ENCODE measurements at places on chromosomes 4 and X.

GRCh38 chr4:22573641-22574040 lies 57.8 kb upstream of the ADGRA3 start:
- DNase-seq, result no peak

DNA sequence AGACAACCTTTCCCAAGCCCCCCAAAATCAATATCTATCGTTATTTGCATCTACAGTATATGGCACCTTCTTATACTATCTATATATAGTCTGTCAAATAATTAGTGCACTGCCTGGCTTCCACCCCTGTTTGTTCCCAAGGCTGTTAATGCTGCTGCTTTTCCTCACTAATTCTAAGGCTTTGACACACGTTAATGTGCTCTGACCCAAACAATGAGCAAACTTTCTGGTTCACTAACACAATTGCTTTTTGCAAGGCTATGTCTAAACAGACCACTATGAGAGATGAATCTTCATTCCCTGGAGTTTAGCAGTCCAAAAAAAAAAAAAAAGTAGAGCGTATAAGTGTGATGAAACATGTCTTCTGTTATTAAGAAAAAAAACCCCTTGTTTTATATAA lies 360.9 kb upstream of the AGA start:
- DNase-seq, result no peak

DNA sequence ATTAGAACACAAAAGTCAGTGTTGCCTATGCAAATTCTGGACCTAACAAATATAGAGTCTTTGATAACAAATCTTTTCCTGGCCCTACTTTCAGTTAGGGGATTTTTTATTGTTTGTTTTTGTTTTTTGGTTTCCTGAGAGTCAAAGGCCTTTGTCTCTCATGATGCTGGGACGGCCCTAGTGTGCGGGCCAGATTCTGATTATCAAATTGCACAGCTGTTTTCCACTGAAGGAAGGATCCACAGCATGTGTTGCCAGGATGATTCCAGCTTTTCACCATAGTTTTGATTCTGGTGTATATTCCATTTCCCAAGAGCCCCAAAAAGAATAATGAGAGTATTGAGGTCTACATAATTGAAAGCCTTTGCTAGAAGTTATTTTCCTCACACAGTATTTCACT lies 248.2 kb downstream of the CAMK2D start:
- no peak for DNase-seq

DNA sequence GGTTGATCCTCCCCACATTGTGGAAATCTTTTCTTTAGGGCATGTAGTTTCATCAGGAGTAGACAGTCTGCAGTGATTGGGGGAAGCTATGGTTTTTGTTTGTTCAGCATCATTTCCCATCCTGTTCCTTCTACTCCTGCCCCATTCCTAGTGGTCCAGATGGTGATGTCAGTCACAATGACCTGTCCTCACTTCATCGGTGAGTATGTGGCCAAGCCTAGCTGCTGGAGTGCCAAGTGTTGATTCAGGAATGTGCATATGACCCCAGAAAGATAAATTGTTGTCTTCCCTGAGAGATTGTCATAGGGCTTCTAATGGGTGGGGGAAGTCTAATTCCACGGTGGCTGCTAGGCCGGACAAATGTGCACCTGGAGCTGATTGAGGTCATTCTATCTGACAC lies 130.6 kb upstream of the FAT1 start:
- peak; percentile 37 for DNase-seq

DNA sequence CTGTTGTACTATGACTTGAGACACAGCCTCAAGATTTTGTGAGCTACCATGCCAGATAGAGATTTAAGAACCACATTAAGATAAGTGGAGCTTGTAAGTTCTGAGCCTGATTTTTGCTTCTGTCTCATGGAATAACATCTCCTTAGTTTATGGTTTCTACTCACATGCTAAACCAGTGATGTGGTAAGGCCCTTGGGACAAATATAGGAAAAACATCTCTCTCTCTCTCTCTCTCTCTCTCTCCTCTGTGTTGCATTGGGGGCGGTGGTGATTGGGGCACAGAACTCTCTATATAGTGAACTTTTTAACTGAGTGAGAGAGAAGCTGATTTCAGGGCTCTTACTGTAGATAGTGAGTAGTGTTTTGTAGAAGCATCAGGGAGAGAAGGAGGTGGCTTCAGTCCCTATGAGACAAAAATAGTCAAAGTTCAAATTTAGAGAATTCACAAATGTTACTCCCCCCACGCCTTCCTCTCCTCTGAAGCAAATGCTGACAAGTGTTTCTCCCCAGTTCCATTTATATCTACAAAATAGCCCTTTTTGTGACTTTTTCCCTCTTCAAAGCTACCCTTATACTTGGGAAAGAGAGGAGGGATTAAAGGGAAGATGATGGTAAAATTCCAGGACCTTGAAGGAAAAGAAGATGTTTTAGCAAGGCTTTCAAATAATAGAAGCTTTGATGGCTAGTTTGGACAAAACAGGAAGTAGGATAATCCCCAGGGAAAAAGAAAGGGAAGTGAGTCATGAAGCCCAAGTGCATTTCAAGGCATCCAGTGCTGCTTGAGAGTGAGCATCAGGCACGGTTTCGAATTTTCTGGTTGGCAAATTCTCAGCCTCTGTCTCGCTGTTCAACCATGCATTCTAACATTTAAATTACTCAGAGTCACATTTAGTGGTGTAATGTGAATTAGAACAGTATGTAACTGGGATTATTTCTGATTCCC lies 134.3 kb upstream of the AP1S2 start:
- peak; percentile 0 for DNase-seq

- DNase-seq, result no peak
Measured at GRCh38 chr4:18248611-18249010, 227.1 kb upstream of the LCORL start.

GRCh38 chr4:11710453-11711093 lies 281.9 kb upstream of the HS3ST1 start:
- DNase-seq, result no peak

DNA sequence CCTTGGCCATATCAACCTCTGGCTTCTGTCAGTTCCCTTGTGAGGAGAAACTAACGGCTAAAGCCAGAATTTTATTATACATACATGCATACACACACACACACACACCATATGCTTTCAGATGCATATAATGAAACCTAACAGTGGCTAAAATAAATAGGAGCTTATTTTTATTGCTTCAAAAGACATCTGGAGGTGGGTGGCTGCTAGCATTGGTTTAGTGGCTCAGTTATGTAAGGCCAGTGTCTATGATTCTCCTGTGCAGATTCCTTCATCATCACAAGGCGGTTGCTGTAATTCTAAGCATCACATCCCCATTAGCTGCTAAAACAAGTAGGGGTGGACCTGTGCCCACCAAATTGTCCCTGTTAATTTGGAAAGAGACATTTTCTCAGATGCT lies 110.8 kb downstream of the MAPK10 start:
- no peak for DNase-seq

- no peak for DNase-seq
Measured at GRCh38 chr4:184729946-184730345, 4.0 kb downstream of the CENPU start.

DNA sequence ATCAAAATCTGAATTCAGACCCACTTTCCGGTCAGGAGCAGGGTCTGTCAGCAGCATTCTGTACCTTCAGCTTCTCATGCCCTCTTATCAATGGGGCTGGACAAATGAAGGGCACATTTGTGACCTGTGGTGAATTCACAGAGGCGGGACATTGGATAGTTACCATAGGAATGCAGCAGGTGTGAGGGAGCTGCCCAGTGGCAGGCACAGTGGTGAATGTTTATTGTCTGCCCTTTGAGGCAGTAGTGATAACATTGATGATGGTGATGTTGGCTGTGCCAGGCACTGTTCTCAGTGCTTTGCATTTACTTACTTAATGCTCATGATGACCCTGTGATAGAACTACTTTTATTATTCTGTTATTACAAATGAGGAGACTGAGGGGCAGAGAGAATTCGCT lies 101.2 kb upstream of the KIT start:
- DNase-seq, result no peak

DNA sequence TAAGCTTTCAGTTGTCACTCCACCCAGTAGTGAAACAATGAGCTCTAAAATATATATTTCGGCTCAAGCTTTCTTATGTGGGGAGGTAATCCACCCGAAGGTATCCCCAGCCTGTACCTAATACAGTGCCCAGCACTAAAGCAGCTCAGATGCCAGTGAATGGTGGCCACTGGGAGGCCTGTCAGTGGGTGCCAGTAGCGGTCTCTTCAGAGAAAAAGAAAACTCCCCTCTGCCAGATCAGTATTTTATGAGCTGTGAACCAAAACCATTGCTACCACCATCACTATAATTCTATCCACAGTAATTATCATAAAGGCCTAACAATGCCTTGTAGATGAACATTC lies 835 bp upstream of the NFKB1 start:
- peak; percentile 70 for DNase-seq

GRCh38 chr4:77734928-77735327 lies 84.2 kb downstream of the CNOT6L start:
- no peak for DNase-seq

DNA sequence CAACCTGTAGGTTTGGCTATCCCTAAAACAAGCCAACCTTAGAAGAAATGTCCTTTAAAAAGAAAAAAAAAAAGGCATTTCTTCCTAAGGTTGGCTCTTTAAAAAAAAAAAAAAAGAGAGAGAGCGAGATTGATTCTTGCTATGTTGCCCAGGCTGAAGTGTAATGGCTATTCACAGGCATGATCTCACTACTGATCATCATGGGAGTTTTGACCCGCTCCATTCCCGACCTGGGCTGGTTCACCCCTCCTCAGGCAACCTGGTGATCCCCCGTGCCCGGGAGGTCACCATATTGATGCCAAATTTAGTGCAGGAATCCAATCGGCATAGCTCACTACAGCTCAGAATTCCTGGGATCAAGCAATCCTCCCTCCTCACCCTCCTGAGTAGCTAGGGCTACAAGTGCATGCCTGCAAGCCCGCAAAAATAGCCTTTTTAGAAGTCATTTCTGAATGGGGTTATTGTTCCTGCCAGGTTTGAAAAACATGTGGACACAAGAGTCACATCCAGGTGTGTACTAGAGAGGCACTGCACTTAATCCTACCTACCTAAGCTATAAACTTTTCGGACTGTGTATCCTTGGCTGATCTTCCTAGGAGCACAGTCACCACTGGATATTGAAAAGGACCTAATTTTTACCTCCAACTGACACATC lies 61.4 kb upstream of the ZCCHC13 start:
- no peak for DNase-seq

DNA sequence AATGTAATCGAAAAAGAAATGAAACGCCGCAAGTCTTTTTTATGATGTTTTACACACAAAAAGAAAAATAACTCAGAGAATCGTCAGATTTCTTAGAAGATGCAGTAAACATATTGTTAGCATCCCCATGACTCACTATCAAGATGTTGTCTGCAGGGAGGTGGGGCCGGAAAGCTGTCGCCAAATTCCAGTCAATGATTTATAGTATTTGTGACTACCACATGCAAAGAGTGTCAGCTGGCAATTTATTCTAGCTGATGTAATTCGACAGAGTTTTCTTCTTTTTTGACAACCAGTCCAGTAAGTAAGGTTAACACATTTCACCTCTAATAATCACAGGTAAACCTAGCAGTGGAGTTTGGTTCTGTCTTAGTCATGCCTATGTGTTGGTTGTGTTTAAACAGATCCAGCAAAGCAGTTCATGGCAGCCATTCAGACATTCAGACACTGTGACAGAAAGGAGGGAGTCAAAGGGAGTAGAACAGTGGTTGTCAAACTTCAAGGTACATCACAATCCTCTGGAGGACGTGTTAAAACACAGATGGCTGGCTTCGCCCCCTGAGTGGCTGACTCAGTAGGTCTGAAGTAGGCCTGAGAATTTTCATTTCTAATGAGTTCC lies 19.8 kb upstream of the PPP1R2C start:
- DNase-seq, result no peak

DNA sequence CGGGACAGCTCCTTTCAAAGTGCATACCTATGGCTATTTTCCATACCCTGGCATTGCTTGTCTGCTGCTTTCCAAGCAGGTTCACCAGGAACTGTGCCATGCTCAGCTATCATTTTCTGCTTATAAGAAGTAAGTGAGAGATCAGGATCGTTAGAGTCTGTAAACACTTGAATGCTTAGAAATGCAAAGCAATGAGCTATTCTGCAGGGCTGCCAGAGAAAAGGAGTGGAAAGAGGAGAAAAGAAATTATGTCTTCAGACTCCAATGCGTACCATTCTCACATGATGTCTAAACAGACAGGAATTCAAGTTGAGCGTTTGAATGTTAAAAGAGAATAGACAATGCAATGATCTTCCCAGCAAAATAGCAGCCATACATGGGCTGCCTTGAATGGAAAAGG lies 245.5 kb upstream of the SLC7A11 start:
- DNase-seq, result no peak

- no peak for DNase-seq
Measured at GRCh38 chrX:22968494-22968893, 31.3 kb upstream of the DDX53 start.

DNA sequence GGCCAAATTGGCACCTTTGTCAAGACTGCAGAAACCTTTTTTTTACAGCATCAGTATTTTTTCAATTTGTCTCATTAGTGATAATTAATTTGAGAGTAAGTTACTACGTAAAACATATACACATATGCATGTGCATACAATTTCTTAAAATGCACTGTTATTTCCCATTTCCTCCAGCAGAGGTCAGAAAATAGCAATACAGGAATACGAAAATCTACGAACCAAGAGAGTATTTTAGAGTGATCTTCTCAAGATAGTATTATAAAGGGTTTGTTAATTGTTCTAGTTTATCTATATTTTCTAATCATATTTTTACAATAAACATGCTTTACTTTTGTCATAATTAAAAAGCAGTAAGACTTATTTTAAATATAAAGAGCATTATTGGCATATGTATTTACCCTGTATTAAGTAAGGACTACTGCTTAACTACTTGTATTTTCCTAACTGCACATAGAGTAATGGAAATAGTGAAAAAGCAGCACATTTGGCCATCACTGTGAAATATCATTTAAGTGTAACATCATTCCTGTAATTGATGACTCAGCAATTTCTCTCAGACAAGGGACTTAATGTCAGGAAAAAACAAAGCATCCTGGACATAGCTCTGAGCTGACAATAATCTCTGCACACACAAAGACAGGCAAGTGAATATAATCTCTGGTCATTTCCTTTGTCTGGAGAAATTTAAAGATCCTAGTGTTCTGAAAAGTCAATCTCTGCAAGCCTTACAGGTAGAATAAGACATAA lies 45.6 kb downstream of the MAOB start:
- DNase-seq, result peak; percentile 41

- DNase-seq, result no peak
Measured at GRCh38 chrX:150200820-150201287, 162.3 kb upstream of the MAMLD1 start.

- peak; percentile 65 for DNase-seq
Measured at GRCh38 chrX:148700021-148700420, 199.6 kb downstream of the AFF2 start.

DNA sequence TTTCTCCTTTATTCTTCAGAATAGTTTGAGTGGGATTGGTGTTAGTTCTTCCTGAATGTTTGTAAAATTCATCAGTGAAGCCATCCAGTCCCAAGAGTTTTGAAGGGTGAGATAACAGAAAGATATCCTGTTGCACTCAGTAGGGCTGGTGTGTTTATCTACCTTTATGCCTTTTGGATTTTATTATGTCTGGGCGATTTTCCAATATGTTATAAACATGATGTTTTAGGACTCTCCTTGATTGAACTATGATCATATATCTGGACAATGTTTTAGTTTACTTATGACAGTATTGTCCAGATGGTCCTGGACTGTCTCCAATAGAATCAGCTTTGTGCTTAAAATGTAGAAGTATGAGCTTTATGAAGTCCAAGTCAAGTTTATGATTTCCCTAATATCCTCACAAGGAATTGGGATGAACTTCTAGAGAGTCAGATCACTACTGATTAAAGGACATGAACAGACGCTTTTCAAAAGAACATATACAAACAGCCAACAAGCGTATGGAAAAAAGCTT lies 77.6 kb upstream of the ITM2A start:
- no peak for DNase-seq

- DNase-seq, result no peak
Measured at GRCh38 chrX:40299641-40300046, 201.9 kb upstream of the BCOR start.

All from cerebellar cortex (tissue), 1 donor.